ENCODE measurements at places on chromosomes 12 and 14. TPM values are rescaled to one million over a fixed set of nuclear protein-coding genes. Genes with fewer than 3 reads are reported as not detected.

The IRF2BPL gene
- 70.0 TPM for total RNA-seq

- DNase-seq = no peak
Measured at GRCh38 chr12:122749569-122750332, 2.9 kb upstream of the DENR start.

DNA sequence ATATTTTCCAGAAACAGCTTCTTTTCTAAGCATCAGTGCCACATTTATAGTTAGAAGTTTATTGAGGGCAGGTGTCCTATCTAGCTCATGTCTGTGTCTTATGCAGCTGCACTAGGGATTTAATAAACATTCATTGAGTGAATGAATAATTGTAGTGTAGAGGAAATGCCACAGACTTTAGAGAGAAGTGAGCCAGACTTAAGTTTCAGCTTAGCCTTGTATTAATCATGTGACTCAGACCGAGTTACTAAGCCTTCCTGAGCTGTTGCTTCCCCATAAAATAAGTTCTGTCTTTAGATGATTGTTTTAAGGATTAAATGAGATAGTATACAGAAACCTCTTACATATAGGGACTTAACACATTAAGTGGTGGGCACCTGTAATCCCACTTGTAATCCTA is 236.1 kb upstream of the DDHD1 start:
- DNase-seq = no peak

The KLRC2 gene
- total RNA-seq = not detected

DNA sequence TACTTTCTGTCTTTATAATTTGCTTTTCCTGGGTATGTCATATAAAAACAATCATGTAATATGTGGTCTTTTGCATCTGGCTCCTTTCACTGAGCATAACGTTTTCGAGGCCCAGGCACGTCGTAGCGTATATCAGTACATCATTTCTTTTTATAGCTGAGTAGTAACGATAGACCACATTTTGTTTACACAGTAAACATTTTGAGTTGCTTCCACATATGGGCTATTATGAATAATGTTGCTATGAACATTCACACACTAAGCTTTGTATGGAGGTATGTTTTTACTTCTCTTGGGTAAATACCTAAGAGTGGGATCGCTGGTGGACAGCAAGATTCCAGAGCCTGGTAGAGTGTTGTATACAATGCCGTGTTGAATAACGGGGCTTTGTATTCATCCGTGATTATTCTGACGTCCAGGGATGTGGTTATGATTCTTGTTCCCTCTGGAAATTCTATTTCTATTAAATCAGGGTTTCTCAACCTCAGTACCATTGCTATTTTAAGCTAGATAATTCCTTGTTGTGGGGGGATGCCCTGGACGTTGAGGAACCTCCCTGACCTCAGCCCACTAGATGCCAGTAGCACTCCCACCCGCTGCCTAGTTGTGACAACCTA is 38.9 kb upstream of the CIT start:
- DNase-seq = no peak

- DNase-seq = no peak
Measured at GRCh38 chr12:78002878-78003277, 172.2 kb downstream of the NAV3 start.

DNA sequence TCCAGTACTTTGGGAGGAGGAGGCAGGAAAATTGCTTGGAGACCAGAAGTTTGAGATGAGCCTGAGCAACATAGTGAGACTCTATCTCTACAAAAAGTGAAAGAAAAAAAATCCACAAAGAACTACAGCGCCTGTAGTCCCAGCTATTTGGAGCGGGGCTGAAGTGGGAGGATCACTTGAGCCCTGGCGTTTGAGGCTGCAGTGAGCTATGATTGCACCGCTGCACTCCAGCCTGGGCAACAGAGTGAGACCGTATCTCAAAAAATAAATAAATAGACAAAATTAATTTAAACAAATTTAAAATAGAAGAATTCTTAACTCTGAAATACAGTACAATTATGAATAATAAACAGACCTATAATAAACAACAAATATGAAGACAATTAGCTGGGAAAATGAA is 40.9 kb downstream of the ATL1 start:
- DNase-seq = no peak

The IL26 gene
- not detected for total RNA-seq

The KRT72 gene
- total RNA-seq = not detected

- no peak for DNase-seq
Measured at GRCh38 chr12:85225501-85225900, 54.5 kb upstream of the ALX1 start.

GRCh38 chr12:40801082-40801481 is 108.8 kb downstream of the CNTN1 start:
- DNase-seq = no peak

GRCh38 chr12:69906411-69907216 is 81.6 kb downstream of the MYRFL start:
- no peak for DNase-seq

GRCh38 chr12:98916106-98916505 is 271.0 kb downstream of the APAF1 start:
- DNase-seq = no peak

DNA sequence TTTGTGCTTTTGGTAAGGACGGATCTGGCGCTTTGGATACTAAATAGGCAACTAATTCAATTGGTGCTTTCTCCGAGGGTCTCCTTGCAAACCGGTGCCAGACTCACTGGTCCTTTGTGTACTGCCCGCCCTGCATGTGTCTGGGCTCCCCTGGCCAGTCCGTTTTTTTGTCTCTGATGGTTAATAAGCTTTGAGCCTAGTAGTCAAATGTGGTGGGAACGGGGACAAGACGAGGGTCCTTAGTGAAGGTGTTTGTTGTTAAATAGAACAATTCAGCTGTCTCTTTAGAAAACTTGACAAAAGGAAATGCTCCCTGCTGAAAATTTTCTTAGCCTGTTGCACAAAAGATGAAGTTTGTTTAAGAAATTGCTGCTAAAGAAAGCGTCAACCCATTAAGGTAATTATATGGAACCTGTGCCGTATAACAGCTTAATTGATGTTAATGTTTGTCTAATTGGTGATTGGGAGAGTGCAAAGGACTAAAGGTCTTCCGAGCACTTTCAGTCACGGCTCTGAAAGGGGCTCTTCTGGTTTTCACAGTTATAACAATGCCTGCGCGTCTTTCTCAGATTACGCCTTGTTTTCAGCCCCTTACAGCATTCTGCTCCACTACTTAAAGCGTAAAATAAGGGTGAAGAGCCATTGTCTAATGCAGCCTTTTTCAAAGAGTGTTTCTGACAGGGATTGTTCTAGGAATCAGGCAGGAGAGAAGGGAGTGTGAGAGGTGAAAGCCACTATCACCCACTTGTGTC is 537.4 kb downstream of the PRKD1 start:
- DNase-seq = no peak

The KRT85 gene
- total RNA-seq = not detected

DNA sequence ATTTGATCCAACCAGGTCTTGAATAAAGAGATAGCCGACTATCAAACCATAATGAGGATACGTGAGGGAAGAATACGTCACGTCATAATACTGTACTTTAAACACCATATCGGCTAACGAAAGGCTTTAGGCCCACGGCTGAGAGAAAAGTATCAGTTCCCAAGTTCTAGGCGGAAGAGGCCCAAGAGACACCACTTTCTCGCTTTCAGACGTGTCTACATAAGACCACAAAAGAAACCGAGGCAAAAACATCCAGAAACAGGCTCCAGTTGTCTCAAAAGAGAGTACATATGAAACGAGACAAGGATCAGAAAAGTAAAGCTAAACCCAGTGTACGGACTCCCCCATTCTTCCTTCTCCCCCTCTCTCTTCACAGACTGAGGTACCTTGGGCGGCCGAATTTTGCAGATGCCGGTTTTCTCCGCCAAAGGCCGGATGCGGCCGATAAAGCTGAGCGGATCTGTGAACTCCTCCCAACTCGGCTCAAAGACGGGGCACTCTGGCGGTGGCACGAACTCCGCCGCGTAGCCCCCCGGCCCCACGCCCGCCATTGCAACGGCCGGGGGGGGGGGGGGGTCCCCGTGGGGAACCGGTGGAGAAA is 479 bp downstream of the KDM5A start:
- DNase-seq = no peak

The WASHC3 gene
- total RNA-seq = 95.4 TPM

GRCh38 chr12:43008953-43009845 is 419.7 kb upstream of the PRICKLE1 start:
- no peak for DNase-seq

- peak; percentile 13 for DNase-seq
Measured at GRCh38 chr14:105855246-105855892, 329.0 kb downstream of the TMEM121 start.

GRCh38 chr12:54019924-54020590 is 8.2 kb upstream of the HOXC6 start:
- no peak for DNase-seq

DNA sequence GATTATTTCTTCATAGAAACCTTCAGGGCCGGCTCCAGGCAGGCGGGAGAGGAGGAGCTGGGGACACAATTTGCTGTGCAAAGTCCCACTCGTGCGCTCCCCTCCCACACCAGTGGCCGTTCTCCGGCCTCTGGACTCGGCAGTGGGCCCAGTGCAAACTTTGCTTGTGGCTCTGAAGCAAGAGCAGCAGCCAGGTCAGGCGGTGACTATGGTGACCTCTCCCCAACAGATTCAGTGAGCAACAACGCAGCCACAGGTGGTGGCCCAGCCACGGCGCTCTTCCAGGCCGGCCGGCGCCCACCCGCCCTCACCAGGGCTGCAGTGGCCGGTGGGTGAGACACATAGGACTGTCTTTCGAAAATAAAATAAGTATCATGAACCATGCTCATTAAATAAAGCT is 29.5 kb downstream of the VPS37B start:
- DNase-seq = no peak

- no peak for DNase-seq
Measured at GRCh38 chr14:95452893-95453712, 63.3 kb downstream of the SYNE3 start.

DNA sequence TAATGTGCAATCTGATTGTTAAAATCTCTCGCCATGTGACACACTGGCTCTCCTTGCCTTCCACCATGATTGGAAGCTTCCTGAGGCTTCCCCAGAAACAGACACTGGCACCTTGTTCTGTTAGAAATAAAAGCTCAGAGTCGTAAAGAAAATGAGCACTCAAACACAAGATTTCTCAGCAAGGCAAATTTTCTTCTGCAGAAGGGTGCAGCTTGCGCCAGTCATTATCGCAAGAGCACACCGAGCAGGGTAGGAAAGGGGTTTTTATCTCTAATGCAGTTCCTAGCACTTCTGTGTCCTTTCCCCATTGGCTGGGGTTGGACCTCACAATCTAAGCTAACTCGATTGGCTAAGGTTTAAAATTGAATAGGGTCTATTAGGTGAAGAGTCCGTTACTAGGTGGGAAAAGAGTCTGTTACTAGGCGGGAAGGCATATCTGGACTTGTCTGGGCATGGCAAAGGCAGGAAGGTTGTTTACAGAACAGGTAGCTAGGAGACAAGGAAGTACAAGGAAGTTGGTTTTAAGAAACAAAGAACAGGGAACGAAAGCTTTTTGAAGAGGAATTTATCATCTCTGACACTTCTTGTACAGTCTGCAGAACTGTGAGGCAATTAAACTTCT is 62.6 kb upstream of the BICD1 start:
- no peak for DNase-seq

The WNK1 gene
- 407 TPM for total RNA-seq

All from omental fat pad (tissue), 4 donors.